ENCODE measurements at places on chromosomes 12 and 14. TPM values are rescaled to one million over a fixed set of nuclear protein-coding genes. Genes with fewer than 3 reads are reported as not detected.

- DNase-seq: no peak
Measured at GRCh38 chr14:23301969-23302289, 730 bp downstream of the PPP1R3E start.

- peak; percentile 40 for DNase-seq
Measured at GRCh38 chr12:118103201-118103600, 610 bp downstream of the VSIG10 start.

DNA sequence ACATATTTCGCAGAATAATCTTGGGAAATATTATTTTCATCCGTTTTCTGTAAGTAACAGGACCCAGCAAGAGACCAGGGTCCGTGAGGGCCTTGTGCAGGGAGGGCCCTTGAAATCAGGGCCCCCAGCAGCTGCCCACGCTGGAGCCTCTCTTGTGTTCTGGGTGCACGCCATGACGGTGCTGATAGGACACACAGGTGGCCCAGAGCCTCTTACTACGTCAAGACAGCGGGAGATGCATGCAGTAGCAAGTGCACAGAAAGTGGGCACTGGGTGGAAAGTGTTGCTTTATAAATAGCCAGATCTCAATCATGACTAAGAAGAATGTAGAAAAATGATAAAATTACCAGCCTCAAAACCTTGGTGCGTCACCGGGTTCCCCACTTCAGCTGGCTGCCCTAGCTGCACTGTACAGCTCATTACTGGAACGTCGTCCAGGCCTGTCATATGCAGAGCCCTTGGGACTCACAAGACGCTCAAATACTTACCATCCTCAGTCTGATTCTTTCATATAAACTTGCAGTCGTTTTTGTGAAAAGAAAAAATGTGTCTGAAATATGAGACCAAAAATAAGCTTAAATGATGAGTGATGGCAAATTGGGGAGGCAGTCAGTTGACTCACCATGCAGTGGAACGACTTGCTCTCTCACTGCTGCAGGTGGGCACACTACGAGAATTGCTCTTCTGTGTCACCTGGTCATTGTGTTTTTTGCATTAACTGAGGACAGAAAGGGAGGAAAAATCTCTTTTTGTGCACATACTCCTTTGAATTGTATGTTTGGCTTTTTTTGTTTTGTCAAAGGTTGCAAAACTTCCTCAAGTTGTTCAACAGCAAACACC lies 68.2 kb downstream of the DDX51 start:
- DNase-seq: no peak

Gene STYK1
- total RNA-seq: not detected

Gene DNAH10
- total RNA-seq: 20.2 TPM

Gene LMNTD1
- not detected for total RNA-seq
